Spinal cord (tissue), 10 donors: ENCODE measurements at places on chromosomes 6 and 20. TPM values are rescaled to one million over a fixed set of nuclear protein-coding genes. Genes with fewer than 3 reads are reported as not detected.

The IL20RA gene
- 1.3 TPM for total RNA-seq

The DDO gene
- 0.44 TPM for total RNA-seq

The HTR1B gene
- total RNA-seq, result 1.0 TPM

The NTSR1 gene
- 2.6 TPM for total RNA-seq

The MICA gene
- 5.9 TPM for total RNA-seq
